ENCODE measurements at places on chromosomes 4 and X.
A peak's percentile ranks its signal among the peaks of the same experiment; 100 is the strongest.

DNA sequence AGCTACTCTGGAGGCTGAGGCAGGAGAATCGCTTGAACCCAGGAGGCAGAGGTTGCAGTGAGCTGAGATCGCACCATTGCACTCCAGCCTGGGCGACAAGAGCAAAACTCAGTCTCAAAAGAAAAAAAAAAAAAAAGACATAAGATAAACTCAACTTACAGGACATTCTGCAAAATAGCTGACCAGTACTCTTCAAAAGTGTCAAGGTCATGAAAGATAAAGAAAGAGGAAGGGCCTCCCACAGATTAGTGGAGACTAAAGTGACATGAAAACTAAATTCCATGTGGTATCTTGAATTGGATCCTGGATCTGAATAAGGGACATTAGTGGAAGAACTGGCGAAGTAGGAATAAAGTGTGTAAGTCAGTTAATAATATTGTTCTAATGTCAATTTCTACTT lies 63.3 kb downstream of the ZNF182 start:
- no peak overlapping the region for H3K27ac ChIP-seq
- no peaks in the 10 kb centered on the region for H3K4me1 ChIP-seq
- no peak for DNase-seq
- no peaks in the 10 kb centered on the region for H3K27me3 ChIP-seq
- H3K4me3 ChIP-seq: no peak overlapping the region

- no peaks in the 10 kb centered on the region for H3K27me3 ChIP-seq
- no peaks in the 10 kb centered on the region for H3K4me1 ChIP-seq
- no peak overlapping the region for H3K27ac ChIP-seq
- H3K36me3 ChIP-seq: no peaks in the 10 kb centered on the region
- no peak for DNase-seq
Observed at GRCh38 chr4:176957353-176958118, 164.8 kb upstream of the VEGFC start.

- H3K36me3 ChIP-seq: no peaks in the 10 kb centered on the region
- no peaks in the 10 kb centered on the region for H3K27me3 ChIP-seq
- H3K4me3 ChIP-seq: no peak overlapping the region
- no peak overlapping the region for H3K27ac ChIP-seq
- no peak for DNase-seq
Observed at GRCh38 chr4:17448689-17449088, 63.2 kb downstream of the QDPR start.

- no peak overlapping the region for H3K4me3 ChIP-seq
- no peaks in the 10 kb centered on the region for H3K4me1 ChIP-seq
- H3K36me3 ChIP-seq: no peaks in the 10 kb centered on the region
- no peak for DNase-seq
- H3K27ac ChIP-seq: no peak overlapping the region
Observed at GRCh38 chr4:47222276-47222675, 190.9 kb downstream of the GABRB1 start.

DNA sequence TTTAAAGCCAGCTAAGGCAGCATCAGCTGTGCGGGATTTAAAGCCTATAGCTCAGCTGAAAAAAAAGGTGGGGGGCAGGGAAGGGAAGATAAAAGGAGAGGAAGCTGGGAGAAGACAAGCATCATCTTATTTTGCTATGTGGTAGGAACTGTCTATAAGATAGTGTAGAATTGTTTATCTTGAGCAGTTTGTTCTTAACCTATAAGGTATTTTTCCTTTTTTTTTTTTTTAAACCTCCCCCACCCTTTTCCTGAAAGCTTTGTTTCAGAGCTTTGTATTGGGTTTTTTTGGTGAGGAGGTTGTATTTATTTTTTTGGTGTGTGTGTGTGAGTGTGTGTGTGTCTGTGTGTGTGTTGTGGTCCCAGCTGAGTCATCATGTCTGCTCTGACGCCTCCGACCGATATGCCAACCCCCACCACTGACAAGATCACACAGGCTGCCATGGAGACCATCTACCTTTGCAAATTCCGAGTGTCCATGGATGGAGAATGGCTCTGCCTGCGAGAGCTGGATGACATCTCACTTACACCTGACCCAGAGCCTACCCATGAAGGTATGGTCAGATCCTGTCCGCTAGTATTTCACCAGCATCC lies 531 bp downstream of the RUFY3 start:
- H3K27ac ChIP-seq: no peak overlapping the region
- no peaks in the 10 kb centered on the region for H3K36me3 ChIP-seq
- H3K4me3 ChIP-seq: peak overlapping the region; percentile 40
- DNase-seq: no peak

- no peaks in the 10 kb centered on the region for H3K36me3 ChIP-seq
- H3K27ac ChIP-seq: no peak overlapping the region
- H3K4me3 ChIP-seq: no peak overlapping the region
- H3K27me3 ChIP-seq: no peaks in the 10 kb centered on the region
Observed at GRCh38 chr4:3376266-3376665, 65.5 kb upstream of the HGFAC start.

GRCh38 chr4:158644356-158644755 lies 27.3 kb downstream of the C4orf46 start:
- H3K4me1 ChIP-seq: no peaks in the 10 kb centered on the region
- H3K4me3 ChIP-seq: no peak overlapping the region
- no peaks in the 10 kb centered on the region for H3K27me3 ChIP-seq
- no peak for DNase-seq

DNA sequence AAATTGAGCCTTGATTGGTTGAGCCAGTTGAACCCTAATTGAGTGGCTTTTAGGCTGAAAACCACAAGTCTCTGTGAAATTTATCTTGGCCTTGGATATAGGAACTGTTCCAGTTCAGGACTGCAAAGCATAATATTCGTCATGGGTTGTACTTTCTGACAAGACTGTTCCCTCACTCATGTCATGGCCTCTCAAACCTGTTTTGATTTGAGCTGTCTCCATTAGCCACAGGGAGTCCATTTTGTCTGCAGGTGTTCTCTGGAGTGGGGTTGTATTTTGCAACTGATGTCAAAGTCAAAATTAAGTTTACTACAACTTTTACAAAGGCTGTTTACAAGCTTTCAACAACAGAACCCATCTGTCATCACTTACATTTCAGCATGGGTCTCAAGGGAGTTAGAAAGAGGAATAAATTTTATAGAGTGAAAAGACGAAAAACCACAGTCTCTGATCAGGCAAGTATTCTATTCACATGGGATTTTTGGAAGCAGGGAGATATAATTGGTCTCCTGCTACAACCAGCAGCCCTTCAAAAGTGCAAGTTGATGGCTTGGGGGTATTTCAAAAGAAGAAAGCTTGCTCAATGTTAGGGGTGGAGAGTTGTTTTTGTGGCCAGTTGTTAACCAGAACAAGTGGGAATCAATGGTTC lies 1716.3 kb downstream of the C4orf33 start:
- no peaks in the 10 kb centered on the region for H3K4me1 ChIP-seq
- no peak overlapping the region for H3K4me3 ChIP-seq
- H3K27ac ChIP-seq: no peak overlapping the region
- H3K36me3 ChIP-seq: no peaks in the 10 kb centered on the region
- no peak for DNase-seq

DNA sequence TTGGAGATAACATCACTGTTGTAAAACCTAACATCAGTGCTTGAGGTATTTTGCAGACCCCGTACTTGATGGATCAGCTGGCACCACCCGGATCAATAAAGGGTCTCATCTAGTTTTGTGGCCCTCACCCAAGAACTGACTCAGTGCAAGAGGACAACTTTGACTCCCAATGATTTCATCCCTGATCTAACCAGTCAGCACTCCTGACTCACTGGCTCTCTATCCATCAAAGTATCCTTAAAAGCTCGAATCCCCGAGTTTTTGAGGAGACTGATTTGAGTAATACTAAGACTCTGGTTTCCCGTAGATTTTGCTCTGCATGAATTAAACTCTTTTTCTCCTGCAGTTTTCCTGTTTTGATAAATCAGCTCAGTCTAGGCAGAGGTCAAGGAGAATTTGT lies 2498.1 kb downstream of the PCDH7 start:
- no peaks in the 10 kb centered on the region for H3K4me1 ChIP-seq
- H3K4me3 ChIP-seq: no peak overlapping the region
- H3K27ac ChIP-seq: no peak overlapping the region
- no peak for DNase-seq
- H3K36me3 ChIP-seq: no peaks in the 10 kb centered on the region

DNA sequence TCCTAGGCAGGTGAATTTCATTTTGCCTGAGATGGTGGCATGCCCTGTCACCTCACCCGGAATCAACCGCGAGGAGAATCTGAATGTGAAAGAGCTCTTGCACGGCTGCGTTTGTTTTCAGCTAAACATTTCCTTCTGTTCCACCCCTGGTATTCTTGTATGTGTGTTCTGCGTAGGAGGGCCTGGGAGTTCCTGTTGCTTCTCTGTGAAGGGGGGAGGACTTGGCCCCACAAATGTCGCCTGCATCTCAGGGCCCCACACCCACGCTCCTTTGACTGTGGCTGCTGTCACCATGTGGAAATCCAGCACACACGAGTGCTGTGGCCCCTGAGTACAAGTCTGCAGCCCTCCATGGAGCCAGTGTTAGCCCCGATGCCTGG lies 45.8 kb upstream of the CLCN4 start:
- H3K27me3 ChIP-seq: no peaks in the 10 kb centered on the region
- H3K36me3 ChIP-seq: no peaks in the 10 kb centered on the region
- peak overlapping the region; percentile 51 for H3K27ac ChIP-seq

DNA sequence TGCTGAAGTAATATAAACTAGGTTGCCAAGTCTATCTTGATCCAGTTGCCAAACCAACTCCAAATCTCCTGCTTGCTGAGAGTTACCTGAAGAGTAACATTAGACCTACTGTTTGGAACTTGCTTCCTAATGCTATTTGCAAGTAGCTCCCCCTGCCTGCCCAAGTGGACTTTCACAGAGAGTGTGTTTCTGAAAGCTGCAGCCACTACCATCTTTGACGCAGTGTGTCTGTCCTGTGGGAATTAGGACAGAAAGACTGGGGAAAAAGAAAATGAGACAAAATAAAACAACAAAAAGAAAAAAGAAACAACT lies 195.0 kb upstream of the HS3ST1 start:
- DNase-seq: no peak
- no peak overlapping the region for H3K4me3 ChIP-seq
- no peaks in the 10 kb centered on the region for H3K4me1 ChIP-seq
- no peak overlapping the region for H3K27ac ChIP-seq

GRCh38 chrX:110304884-110305283 lies 13.0 kb downstream of the AMMECR1 start:
- no peak overlapping the region for H3K4me3 ChIP-seq
- no peak overlapping the region for H3K27ac ChIP-seq
- no peaks in the 10 kb centered on the region for H3K27me3 ChIP-seq
- H3K4me1 ChIP-seq: no peaks in the 10 kb centered on the region
- H3K36me3 ChIP-seq: no peaks in the 10 kb centered on the region
- DNase-seq: no peak

DNA sequence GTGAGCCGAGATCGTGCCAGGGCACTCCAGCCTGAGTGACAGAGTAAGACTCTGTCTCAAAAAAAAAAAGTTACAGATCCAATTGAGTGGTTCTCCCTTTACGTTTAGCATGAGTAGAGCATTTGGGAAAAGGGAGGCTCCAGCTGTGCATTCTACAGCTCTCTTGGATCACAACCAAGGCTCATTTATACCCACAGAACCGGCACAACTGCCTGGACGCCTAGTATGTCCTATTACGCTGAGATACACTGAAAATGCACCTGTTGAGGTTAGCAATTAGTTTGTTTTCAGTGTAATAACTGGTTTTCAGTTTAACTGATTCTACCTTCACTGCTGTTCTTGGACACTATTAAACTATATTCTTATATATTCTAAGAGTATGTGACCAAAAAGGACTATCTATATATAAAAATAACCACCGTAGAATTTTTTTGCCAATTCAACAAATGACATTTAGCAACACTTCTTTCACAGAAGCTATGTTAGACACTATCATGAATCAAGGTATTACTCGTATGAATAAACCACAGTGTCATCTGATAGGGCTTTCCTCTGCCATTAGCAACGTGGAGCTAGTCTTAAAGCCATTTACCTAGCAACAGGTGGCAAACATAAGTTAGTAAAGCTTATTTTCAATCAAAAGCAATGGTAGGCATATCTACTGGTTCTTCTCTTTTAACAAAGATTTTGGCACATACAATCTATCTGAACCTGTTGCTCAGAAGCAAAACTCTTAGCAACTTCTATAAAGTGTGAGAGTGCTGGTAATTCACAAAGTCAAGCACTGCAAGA lies 3.6 kb downstream of the OTUD4 start:
- peaks cover 13% of the 10 kb centered on the region for H3K36me3 ChIP-seq
- H3K27ac ChIP-seq: peak overlapping the region; percentile 96
- peak overlapping the region; percentile 73 for H3K4me3 ChIP-seq
- no peak for DNase-seq

- H3K36me3 ChIP-seq: peaks cover 3% of the 10 kb centered on the region
- H3K27ac ChIP-seq: no peak overlapping the region
- no peak overlapping the region for H3K4me3 ChIP-seq
- no peaks in the 10 kb centered on the region for H3K27me3 ChIP-seq
- DNase-seq: no peak
Observed at GRCh38 chr4:186204103-186204559, 12.8 kb downstream of the CYP4V2 start.

DNA sequence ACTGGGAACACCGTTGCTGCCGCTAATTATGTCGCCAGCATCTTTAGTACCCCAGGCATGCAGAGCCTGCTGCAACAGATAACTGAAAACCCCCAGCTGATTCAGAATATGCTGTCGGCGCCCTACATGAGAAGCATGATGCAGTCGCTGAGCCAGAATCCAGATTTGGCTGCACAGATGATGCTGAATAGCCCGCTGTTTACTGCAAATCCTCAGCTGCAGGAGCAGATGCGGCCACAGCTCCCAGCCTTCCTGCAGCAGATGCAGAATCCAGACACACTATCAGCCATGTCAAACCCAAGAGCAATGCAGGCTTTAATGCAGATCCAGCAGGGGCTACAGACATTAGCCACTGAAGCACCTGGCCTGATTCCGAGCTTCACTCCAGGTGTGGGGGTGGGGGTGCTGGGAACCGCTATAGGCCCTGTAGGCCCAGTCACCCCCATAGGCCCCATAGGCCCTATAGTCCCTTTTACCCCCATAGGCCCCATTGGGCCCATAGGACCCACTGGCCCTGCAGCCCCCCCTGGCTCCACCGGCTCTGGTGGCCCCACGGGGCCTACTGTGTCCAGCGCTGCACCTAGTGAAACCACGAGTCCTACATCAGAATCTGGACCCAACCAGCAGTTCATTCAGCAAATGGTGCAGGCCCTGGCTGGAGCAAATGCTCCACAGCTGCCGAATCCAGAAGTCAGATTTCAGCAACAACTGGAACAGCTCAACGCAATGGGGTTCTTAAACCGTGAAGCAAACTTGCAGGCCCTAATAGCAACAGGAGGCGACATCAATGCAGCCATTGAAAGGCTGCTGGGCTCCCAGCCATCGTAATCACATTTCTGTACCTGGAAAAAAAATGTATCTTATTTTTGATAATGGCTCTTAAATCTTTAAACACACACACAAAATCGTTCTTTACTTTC lies 1.8 kb downstream of the UBQLN2 start:
- peaks cover 15% of the 10 kb centered on the region for H3K4me1 ChIP-seq
- no peak for DNase-seq
- peak overlapping the region; percentile 96 for H3K27ac ChIP-seq

DNA sequence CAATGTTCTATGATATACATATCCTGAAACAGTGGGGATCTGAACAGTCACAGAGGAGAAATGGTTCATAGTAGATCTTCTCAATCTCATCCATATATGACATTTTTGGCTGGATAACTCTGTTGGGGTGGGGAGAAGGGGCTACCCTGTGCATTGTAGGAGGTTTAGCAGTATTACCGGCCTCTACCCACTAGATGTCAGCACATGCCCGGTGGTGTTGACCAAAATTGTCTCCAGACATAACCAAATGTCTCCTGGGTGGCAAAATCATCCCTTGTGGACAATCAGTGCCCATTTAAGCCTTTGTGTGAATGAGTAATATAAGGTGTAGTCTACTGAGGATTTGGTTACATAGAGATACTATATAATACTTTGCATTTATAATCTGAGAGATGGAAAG lies 89.9 kb downstream of the PLS3 start:
- H3K27ac ChIP-seq: no peak overlapping the region
- no peaks in the 10 kb centered on the region for H3K27me3 ChIP-seq
- no peaks in the 10 kb centered on the region for H3K4me1 ChIP-seq
- H3K4me3 ChIP-seq: no peak overlapping the region
- peaks cover 31% of the 10 kb centered on the region for H3K36me3 ChIP-seq

Measured in upper lobe of right lung (tissue), 1 donor.